Effector CD4-positive, alpha-beta T cell (primary cell): ENCODE measurements at places on chromosomes 3 and 15.

- no peak for DNase-seq
Measured at GRCh38 chr3:32852146-32852545, 34.3 kb downstream of the TRIM71 start.

- DNase-seq, result no peak
Measured at GRCh38 chr3:129584631-129585030, 21.8 kb downstream of the PLXND1 start.

GRCh38 chr3:55169161-55169560 is 241.3 kb upstream of the LRTM1 start:
- no peak for DNase-seq

GRCh38 chr3:171977860-171978259 is 61.5 kb upstream of the FNDC3B start:
- DNase-seq, result no peak

GRCh38 chr15:38252481-38253350 is at the start of gene SPRED1:
Gene SPRED1, plus strand, starts transcription at chr15:38252836. Its CDS starts 350 bp downstream, at chr15:38253186.
- no peak for DNase-seq

DNA sequence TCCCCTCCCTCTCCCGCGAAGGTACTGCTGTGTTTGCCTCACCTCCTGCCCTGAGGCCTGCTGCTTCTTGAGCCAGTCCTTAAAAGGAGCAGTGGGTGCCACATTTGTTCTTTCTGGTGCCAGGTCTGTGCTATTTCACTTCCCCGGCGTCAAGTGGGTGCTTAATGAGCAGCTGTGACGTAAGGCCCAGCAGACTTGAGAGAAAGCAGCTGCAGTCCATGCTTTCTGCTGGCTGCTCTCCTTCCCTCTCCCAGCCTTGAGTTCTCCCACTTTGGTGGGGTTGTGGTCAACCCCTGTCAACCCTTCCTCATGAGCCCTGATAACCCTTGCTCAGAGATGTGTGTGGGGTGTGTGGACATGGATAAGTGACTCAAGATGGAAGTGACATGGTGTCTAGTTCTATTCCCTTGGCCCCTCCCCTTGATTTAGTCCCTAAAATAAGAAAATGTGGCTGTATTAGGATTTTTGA is 6.9 kb downstream of the INAFM2 start:
- DNase-seq, result no peak

- DNase-seq, result no peak
Measured at GRCh38 chr15:39786447-39787056, 3.9 kb upstream of the FSIP1 start.

DNA sequence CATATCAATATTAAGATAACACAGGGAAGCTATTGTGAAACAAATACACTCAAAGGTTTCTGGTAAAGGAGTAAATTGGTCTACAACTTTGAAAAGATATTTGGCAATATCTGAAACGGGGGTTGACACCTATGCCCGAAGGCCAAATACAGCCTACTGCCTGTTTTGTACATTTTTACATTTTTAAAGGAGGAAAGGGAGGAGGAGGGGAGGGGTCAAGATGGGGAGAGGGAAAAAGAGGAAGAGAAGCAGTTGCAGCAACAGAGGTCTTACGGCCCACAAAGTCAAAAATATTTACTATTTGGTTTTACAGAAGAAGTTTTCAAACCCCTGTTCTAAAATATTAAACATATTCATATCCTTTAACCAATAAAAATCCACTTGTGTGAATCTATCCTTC is 94.2 kb downstream of the FMN1 start:
- DNase-seq, result no peak

DNA sequence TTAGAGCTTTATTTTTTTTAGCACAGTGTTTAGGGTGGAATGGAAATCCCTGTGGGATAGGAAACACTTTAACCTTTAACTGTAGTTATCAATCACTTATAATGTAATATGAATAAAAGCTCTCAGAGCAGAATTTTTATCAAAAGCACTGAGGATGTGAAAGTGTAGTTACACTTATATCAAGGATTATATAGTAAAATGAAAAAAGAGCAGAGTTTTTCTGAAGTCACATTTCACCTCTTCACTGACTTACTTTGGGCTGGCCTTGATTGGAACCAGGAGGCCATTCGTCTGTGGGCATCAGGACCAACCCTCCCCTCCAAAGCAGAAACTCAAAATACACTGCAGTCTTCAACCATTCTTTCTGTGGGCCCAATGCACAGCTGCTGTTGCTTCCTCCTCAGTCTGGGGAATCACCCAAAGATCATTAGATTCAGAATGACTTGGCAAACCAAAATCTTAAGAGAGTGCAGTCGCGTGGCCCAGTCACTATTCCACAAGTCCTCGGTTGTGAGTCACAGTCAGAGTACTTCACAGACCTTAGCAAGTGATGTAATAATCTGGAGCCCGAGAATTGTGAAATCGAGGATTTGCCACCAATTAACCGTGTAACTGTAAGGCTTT is 132.6 kb upstream of the COL8A1 start:
- DNase-seq, result no peak

- DNase-seq, result no peak
Measured at GRCh38 chr3:14411166-14411526, 8.7 kb downstream of the SLC6A6 start.

DNA sequence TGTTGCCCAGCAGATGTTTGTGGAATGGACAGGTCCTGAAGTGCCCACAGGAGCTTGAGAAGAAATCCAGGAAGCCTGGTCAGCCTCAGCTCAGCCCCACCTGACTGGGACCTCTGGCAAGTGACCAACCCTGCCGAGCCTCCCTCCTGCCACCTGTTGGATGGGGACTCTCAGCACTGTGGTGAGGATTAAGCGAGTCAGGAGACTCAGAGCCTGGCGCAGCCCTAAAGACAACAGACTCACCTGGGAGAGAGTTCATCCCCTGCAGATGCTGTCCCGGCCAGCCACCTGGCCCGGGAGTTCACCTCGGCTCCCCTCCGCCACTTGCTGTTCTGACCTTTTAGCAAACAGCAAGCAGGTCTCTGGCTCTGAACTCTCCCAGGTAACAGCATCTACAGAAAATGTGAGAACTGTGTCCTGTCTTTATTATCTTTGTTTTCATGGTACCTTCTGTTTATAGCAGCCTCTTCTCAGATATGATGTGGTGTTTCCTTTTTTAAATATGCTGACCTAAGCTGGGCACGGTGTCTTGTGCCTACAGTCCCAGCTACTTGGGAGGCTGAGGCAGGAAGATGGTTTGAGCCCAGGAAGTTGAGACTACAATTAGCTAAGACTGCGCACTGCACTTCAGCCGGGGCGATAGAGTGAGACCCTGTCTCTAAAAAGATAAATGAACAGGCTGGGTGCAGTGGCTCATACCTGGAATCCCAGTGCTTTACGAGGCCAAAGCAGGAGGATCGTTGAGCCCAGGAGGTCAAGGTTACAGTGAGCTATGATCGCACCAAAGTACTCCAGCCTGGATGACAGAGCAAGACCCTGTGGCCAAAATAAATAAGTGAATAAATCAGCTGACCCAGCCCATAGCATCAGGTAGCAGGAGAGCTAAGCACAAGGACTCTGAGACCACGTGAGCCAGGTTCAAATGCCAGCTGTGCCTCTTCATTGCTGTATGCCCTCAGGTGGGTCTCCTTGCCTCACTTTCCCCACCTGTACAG is 32.4 kb upstream of the SLC6A6 start:
- no peak for DNase-seq

DNA sequence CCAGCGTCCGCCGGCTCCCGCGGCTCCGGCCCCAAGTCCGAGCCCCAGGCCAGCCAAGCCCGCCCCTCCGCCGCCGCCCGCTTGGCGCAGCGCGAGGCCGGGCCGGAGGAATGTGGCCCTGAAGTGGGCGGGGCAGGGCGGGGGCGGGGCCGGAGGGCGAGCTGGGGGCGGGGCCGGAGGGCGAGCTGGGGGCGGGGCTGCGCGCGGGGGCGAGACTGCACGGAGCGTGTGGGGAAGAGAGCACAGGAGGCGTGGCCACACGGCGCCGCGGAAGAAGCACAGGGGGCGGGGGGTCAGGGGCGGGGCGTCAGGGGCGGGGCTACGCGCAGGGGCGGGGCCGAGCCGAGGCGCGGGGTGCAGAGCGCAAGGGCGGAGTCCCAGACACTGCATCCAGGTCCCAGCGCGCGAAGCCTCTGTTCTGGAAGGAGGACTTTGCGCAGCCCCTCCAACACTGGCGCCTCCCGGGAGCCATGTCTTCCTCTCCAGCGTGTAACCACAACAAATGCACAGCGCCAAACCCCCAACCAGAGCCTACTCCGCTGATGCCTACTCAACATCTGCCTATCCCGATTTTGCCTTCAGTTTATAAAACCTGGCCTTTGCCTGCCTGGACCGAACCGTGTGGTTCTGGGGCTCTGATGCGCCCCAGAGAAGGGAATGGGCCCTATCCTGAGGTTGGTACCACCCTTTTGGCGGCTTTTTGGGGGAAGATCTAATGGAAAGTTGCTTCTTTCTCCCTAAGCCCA is 105.5 kb downstream of the IQSEC1 start:
- peak; percentile 82 for DNase-seq

- no peak for DNase-seq
Measured at GRCh38 chr3:24154013-24154695, 209.1 kb downstream of the NR1D2 start.

DNA sequence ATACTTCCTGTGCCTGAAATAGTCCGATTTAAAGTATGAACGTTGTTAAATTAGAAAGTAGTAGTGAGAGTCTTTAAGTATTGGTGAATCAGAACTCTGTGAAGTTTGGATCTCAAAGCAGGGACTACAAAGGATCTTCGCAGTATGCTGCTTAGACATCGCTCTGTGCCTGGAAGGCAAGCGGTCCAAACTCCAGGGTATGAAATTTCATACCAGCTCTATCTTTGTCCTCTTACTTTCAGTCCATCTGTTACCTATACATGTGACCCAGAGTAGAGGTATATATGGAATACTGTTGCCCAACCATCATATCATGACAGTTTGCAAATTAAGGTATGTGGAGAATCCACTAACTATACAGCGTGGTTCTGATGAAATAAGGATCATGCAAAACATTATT is 34.5 kb downstream of the VPS8 start:
- DNase-seq, result no peak
